ENCODE measurements at places on chromosomes 5 and 9.

DNA sequence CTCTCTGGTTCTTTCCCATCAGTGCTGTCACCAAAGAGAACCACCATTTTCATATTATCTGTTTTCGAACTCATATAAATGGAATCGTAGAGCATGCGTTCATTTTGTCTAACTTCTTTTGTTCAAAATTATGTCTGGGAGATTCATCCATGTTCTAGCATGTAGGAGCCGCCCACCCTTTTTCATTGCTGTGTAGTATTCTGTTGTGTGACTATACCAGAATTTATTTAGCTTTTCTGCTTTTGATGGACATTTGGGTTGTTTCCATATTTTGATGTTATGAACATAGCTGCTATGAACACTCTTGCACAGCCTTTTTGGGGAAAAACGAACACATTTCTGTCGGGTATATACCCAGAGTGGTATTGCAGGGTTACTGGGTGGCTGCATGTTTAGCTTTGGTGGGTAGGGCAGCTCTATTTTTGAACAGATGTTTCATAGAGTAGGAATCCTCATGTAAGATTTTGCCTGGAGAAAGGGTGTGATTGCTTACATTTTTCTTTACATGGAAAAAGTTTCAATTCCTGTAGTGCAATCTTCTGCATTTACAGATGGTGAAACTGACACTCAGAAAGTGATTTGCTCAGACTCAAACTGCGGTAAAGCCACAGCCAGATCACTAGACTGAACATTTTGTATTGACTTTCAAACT is 100.2 kb upstream of the IL12B start:
- DNase-seq = no peak

GRCh38 chr5:175448276-175448675 is 4.3 kb upstream of the DRD1 start:
- DNase-seq = no peak

DNA sequence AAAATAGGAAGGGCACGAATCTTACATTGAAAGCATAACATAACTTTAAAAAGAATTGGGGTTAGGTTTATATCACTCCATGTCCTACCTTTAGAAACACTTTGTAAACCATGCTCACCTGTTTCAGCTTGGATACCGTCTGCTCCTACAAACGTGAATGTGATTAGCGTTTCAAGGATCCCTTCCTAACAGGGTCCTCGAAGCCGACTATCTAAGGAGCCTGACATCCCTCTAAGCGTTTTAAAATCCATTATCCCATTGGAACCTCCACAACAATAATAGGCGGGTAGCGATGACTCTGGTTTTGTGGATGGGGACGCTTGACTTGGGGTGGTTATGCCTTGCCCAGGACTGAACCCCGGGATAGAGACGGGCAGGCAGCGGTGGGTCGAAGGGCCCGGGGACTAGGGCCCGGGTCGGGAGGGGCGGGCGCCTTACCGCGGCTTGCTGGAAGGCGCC is 937 bp downstream of the SVEP1 start:
- no peak for DNase-seq

- no peak for DNase-seq
These were observed 231.6 kb downstream of the SLF1 start for GRCh38 chr5:94849821-94850736.

DNA sequence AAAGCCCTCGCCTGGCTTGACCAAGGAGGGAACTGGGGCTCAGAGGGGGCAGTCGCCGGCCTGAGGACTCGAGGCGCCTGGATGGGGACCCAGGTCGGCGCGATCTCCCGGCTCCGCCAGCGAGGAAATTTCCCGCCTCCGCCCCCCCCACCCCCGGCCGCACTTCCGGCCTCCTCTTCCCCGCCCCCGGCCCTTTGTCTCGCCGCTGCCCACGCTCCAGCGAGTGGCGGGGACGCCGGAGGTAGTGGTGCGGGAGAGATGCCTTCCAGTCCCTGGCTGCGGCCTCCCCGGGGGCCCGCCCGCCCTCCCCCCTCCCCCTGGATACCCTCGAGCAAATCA is 448 bp upstream of the GPRIN1 start:
- DNase-seq = peak; percentile 13

GRCh38 chr9:36840898-36841536 is 193.1 kb downstream of the PAX5 start:
- no peak for DNase-seq

- DNase-seq = no peak
These were observed 22.6 kb downstream of the TRPM3 start for GRCh38 chr9:71098801-71099200.

DNA sequence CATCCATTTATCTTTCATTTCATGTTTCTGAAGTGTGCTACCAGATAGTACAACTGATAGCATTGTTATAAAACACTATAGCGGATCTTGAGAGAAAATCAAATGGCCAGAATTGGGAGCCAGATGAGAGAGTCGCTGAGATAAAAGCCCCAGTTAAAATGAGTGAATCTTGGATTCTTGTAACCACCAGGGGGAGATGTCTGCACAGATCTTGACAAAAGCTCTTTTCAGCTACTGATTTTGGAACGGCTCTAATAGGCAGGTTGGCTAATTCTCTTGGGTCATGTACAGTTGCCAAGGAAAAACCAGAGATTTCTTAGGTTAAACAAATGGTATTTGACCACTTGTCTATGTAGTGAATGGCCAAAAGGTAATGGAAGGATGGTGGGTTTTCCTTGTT is 21.7 kb downstream of the F2RL2 start:
- peak; percentile 4 for DNase-seq

DNA sequence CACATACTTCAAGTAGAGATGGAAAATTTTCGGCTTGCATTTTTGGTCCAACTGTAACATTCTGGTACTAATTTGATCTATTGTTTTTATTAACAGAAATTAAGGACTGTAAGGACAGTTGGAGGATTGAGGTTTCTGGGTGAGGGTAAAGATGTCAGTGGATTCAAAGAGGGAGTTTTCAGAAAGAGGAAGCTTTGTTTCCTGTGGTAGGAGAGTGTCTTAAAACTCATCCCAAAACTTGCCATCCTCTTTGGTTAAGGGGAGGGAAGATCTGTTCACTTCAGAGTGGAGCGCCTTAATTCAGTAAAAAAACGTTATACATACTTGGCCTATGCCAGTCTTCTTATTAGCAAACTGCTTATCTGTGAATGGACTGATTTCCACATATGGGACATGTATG is 13.8 kb downstream of the CNTRL start:
- no peak for DNase-seq

DNA sequence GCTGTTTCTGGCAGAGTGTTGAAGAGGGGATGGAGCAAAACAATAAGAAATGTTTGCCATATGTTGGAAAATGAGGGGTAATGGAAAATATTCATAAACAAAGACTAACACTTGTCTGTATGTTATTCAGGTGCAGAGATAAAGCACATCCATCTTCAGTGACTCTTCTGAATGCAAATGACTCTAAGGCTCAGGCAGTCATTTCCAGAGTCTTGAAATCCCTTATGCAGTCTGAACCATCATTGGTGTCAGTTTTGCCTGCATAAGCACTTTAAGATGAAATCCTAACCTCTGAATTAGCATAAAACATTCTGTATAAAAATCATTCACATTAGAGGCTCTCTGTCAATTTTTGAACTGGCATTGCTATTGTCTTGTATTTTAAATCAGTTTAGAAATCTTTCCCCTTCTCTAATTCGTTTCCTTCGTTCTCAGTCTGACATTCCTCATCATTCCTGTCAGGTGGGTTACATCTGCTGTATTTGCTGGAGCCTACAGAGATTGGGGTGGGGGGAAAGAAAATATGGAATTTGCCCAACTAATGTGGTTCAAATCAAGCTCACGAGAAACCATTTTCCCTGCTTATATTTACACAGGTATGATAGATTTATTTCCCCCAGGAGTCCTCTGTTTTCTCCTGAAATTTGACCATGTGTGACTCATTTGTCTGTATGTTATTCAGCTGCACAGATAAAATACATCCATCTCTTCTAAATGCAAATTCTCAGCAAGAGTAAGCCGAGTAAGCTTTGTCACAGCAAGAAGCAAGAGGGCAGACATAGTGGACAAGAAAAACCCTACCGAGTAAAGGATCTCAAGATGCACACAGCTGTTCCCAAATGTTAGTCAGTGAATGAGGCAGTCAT is 31.6 kb downstream of the ENC1 start:
- no peak for DNase-seq

GRCh38 chr9:95645992-95646391 is 129.2 kb upstream of the PTCH1 start:
- no peak for DNase-seq

DNA sequence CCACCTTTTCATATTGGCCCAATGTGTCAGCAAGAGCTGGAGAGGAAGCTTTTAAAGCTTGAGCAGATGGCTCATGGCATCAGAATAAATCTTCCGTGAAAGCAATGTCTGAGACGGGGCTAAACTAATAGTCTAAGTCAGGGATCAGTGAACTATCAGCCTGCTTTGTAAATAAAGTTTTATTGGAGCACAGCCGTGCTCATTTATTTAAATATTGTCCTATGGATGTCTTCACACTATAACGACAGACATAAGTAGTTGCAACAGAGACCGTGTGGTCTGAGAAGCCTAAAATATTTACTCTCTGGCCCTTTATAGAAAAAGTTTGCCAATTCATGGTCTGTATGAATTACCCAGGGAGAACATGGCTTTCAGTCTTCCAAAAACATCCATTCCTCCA is 85.6 kb upstream of the SLC44A1 start:
- DNase-seq = no peak

DNA sequence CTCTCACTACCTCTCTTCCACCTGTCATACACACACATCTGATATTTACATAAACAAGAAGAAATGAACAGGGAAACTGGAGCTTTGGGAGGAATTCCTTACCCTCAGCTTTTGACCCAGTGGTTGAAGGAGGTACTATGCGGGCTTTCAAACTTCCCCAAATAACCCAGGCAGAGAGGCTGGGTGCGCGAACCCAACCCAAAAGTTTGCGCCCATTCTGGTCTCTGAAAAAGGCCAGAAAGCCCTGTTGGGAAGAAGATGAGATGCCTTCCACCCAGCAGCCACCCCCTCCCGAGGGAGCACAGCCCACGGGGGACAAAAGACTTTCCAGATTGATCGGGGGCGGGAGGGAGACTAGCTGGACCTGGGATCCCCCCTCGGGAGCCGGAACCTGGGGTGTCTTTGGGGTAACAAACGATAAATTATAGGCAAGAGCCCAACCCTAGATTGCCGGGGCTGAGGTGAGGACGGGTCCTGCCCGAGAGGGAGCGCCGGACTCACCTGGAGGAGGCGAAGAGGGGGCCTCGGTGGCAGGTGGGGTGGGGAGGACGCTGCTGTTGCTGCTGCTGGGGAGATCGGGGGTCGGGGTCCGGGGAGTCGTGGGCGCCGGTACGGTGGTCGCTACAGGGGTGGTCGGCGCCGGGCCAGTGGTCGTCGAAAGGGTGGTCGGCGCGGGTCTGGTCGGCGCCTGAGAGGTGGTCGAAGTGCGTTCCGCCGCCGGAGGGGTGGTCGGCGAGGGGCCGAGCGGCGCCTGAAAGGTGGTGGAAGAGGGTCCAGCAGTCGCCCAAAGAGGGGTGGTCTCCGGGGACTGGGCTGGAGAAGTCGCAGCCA is 798 bp downstream of the MEGF9 start:
- DNase-seq = no peak

DNA sequence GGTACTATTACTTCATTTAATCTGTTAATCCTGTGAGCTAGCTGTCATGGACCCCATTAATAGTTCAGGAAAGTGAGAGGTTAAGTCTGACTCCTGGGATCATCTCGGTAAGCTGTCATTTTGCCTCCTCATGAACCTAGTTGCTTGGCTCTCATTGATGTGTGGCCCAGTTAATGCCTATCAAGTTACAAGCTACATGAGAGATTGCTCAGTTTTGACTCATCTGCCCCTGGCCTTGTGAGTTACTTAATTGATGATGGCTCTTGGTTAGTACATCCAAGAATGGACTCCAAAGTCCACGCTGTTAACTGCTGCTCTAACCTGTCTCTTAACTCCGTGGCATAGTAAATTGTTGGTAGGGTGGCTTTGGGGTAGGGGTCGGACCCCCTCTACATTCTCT is 23.9 kb downstream of the LARP1 start:
- no peak for DNase-seq

- no peak for DNase-seq
These were observed 5.9 kb upstream of the MELK start for GRCh38 chr9:36566813-36567221.

DNA sequence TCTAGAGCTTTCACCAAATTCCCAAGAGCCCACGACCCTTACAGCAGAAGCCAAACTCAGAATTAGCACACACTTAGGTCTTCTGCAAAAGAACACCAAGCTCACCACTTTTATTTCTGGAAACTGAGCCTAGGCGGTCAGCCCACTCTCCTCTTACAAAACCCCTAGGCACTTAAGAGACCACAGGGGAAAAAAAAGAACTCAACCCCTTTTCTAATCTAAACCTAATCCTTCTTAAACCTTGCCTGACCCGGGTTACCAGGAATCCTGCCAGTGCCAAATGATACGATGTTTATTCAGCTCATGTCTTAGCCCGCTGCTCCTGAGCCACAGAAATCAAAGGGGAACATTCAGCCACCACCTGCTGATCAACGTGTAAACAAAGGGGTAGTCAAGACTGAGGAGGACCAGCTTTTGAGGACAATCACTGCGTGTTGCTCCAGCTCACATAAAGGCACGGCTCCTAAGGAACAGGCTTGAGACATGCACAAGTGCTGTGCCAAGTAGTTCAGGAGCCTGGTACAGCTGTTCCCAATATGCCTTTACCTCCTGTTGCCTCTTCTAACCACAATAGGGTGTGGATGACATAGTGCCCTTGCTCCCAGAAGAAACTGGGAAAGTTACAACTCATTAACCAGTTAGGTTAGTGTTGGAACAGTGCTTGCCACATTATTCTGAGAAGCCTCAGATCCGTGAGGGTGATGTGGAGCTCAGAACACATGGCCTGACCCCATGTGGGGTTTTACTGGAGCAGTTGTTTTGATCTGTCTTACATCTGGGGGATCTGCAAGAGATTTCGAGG is 49.3 kb downstream of the ZFAND5 start:
- DNase-seq = no peak

DNA sequence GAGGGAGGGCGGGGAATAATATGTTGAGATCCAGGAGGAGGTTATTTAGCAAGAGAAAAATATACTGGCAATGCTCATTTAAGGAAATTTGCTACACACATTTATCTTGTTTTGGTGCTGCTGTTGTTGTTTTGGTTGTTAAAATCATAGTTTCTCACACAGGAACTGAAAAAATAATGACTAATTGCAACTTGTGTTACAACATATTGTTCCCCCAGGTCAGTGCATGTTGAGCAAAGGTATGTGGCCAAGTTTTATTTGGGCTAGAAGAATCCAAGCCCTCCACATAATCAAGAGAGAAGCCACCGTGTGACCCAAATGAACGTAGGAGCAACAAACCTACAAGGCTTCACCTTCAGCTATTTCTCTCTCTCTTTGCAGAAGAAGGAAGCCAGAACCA is 220.3 kb upstream of the DAPK1 start:
- DNase-seq = no peak

DNA sequence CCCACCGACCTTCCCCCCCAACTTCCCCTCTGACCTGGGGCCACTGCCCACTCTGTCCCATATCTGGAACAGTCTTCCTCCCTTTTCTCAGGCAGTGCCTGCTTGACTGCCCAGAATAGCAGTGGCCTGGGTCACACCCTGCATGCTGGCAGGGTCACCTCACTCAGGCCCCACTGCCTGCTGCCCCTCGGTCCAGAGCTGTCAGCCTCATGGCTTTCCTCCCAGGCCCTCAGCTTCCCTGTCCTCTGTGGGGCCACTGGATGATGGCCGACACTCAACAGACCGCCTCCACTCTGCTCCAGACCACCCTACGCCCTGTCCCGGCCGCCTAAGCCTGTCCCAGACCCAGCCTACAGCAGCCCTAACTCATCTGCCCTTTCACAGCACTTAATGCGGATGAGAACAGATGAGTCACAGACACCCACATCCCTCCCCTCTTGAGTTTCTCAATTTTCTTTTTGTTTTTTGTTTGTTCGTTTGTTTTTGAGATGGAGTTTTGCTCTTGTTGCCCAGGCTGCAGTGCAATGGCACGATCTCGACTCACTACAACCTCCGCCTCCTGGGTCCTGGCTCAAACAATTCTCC is 5.9 kb downstream of the PNPLA7 start:
- DNase-seq = no peak

Measured in stimulated activated CD4-positive, alpha-beta T cell treated with anti-CD3 and anti-CD28 coated beads, Interleukin-2, amount 100 ng/mL, for 4 hours (primary cell).